ENCODE measurements at places on chromosomes 12 and 14. TPM values are rescaled to one million over a fixed set of nuclear protein-coding genes. Genes with fewer than 3 reads are reported as not detected.

Gene LTB4R
- 18.4 TPM for total RNA-seq

Gene RASSF9
- 2.9 TPM for total RNA-seq

Gene SLC5A8
- 0.33 TPM for total RNA-seq

Gene CLEC2D
- total RNA-seq, result 23.9 TPM

Gene SLCO1C1
- total RNA-seq, result under 0.01 TPM

Gene PA2G4
- 94.4 TPM for total RNA-seq

Gene DEPDC4
- total RNA-seq, result 2.3 TPM

DNA sequence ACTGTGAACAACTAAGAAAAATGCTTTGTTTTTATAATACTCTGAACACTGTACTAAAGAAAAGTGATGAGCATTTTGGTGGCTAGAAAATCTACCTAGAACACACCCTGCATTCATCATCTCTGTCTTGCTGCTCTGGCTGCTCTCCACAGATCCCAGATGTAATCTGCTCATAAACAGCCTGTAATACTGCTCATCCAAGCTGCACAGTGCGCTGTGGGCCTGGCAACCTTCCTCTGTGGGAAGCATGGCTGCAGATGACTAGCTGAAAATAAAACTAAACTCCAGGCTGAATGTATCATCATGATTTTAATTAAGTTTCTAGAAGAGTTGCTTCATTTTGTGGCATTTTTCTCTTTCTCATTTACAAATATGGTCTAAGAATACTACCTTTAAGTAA lies 200.7 kb downstream of the SLC2A13 start:
- H3K36me3 ChIP-seq, result no peaks in the 10 kb centered on the region
- H3K4me1 ChIP-seq, result no peaks in the 10 kb centered on the region
- H3K27me3 ChIP-seq, result no peaks in the 10 kb centered on the region
- H3K27ac ChIP-seq, result no peak overlapping the region
- H3K4me3 ChIP-seq, result no peak overlapping the region

- DNase-seq, result no peak
- H3K27me3 ChIP-seq, result no peaks in the 10 kb centered on the region
- H3K27ac ChIP-seq, result no peak overlapping the region
- no peak overlapping the region for H3K4me3 ChIP-seq
Observed at GRCh38 chr14:42441615-42442014, 834.9 kb downstream of the LRFN5 start.

- H3K4me3 ChIP-seq, result no peak overlapping the region
- no peaks in the 10 kb centered on the region for H3K4me1 ChIP-seq
- H3K27ac ChIP-seq, result no peak overlapping the region
Observed at GRCh38 chr14:100201701-100202100, 37.2 kb upstream of the YY1 start.

DNA sequence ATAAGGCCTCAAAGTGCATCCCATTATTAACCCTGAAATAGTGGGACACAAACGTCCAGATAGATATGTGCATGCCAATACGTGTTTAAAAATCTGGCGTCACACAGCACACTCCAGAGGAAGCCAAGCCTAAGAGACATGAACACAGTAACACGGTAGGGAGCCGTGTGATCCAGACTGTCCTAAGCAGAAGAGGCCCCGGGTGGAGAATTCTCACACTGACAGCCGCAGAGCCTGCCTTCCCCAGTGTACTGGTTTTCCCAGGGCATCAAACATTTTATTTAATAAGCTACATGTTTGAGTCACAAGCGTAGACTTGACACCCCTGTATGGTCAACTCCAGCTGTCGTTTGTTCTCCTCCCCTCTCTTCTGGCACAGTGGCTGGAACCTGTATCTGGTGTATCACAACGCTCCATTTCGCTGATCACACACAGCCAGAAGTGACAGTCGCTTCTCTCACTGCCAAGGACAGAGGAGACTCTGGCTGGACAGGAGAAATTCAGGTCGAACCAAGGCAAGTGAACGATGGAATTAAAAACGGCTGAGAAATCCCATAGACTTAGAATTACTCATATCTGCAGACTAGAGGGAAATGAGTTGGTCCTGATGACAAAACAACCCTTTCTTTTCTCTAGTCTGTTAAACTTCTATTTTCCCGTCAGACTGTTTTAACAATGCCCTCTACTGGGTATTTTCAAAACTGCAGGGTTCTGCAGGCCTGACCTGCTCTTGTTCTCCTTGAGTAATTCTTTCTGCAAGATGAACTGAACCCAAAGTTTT lies 359.9 kb downstream of the RGS6 start:
- DNase-seq, result no peak
- H3K27me3 ChIP-seq, result no peaks in the 10 kb centered on the region
- H3K4me1 ChIP-seq, result no peaks in the 10 kb centered on the region
- H3K27ac ChIP-seq, result no peak overlapping the region

DNA sequence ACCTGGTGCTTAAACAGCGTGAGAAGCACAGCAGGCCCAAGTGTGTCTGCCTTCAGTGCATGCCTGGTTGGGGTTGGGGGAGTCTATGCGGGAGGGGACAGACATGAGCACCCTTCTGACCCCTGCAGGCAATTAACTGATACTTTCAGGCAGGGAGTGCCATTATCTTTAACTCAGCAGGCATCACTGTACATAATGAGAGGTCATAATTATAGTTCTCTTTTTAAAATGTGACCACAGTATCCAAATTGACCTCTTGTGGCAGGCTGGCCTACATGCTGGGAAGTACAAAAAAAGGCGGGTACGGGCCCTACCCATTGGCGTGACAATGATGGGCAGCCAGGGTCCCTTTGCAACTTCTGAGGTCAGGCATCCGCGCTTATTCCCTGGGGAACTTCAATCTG lies 209.1 kb downstream of the FOXN3 start:
- no peaks in the 10 kb centered on the region for H3K36me3 ChIP-seq
- no peak overlapping the region for H3K4me3 ChIP-seq
- H3K27me3 ChIP-seq, result no peaks in the 10 kb centered on the region

DNA sequence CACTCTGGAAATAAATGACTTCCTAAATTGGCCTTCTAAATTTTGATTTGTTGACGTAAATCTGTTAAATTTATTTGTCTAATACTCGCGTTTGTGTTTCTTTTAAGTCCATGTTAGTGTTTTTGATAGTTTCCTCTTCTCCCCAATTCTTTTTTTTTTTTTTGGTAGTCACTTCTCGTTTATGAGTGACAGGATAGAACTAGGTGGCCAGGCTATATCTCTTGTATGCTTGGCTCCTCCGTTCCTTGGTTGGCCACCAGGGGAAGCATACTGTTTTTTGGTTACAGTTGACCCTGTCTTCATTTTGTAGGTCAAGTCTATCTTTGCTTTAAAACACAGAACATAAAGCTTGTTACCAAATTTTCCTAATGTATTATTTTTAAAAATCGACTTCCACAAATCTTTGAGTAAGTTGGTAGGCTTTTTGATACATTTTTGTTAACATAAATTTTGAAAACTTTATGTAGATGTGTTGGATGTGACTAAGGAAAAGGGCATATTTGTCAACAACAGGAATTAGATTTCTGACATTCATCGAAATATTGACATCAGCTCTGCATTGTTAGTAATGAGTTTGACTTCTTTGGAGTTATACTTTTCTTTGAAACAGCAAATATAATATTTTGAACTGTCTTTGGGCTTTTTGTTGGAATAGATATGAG lies 2.2 kb downstream of the RCOR1 start:
- H3K4me1 ChIP-seq, result peaks cover 9% of the 10 kb centered on the region
- H3K36me3 ChIP-seq, result no peaks in the 10 kb centered on the region
- DNase-seq, result peak; percentile 61

DNA sequence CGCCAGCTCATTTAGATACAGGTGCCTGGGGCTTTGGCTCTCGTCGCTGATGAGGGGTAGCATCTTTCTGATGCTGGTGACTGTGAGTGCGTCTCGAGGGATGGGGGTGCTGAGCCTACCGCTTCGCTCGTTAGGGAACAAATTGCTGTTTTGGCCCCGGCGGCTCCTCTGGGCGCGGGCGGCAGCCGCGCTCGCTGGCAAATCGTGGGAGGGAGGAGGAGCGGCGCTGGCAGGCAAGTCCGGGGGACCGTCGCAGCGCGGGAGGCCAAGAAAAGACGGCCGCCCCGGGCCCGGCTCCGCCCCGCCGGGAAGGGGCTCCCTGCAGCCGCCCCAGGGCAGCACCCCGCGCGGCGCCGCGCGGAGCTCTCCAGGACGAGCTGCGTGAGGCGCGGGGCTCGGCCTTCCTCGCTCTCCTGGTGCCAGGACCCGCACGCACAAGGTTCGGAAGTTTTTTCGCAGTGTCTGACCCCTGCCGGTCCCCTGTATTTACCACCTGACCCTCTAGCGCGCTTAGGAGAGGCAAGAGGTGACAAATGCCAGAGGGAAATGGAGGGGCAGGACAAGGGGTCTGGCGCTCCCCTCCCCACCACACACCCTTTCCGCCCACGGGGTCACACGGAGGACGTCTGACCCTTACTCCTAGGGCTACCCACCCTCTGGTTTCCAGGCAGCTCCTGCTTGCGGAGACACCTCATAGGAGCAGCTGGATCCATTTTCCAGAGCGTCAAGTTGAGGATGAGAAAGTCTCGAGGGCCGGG lies 899 bp upstream of the KCNH3 start:
- H3K36me3 ChIP-seq, result no peaks in the 10 kb centered on the region
- no peak for DNase-seq
- H3K4me1 ChIP-seq, result peaks cover 11% of the 10 kb centered on the region
- H3K27me3 ChIP-seq, result peaks cover 2% of the 10 kb centered on the region
- no peak overlapping the region for H3K27ac ChIP-seq

- no peaks in the 10 kb centered on the region for H3K4me1 ChIP-seq
- no peak overlapping the region for H3K4me3 ChIP-seq
- DNase-seq, result no peak
Observed at GRCh38 chr14:77002335-77002734, 26.2 kb downstream of the IRF2BPL start.

GRCh38 chr14:103594265-103594664 lies 31.5 kb downstream of the COA8 start:
- H3K27me3 ChIP-seq, result no peaks in the 10 kb centered on the region
- H3K27ac ChIP-seq, result peak overlapping the region; percentile 71
- DNase-seq, result no peak
- H3K4me1 ChIP-seq, result no peaks in the 10 kb centered on the region
- H3K36me3 ChIP-seq, result no peaks in the 10 kb centered on the region

- no peak overlapping the region for H3K4me3 ChIP-seq
- H3K4me1 ChIP-seq, result no peaks in the 10 kb centered on the region
- H3K36me3 ChIP-seq, result peaks cover 6% of the 10 kb centered on the region
- H3K27me3 ChIP-seq, result no peaks in the 10 kb centered on the region
- no peak for DNase-seq
- H3K27ac ChIP-seq, result no peak overlapping the region
Observed at GRCh38 chr14:20302042-20302755, 3.6 kb downstream of the TTC5 start.

DNA sequence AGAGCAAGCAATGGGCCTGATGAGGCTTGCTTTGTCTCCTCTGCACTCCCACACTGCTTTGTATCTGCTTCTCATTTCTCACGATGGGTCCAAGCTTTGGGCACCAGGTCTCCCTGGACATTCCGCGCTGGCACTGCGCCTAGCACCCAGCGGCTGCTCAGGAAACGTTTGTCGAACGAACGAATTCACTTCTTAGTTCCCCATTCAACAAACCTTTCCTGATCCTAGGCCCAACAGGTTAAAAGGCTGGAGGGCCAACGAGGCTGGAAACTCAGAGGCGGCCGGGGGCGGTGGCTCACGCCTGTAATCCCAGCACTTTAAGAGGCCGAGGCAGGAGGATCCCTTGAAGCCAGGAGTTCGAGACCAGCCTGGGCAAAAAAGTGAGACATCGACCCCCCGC lies 1.0 kb upstream of the GLRX5 start:
- no peaks in the 10 kb centered on the region for H3K36me3 ChIP-seq
- peaks cover 35% of the 10 kb centered on the region for H3K4me1 ChIP-seq
- peak; percentile 18 for DNase-seq
- H3K27me3 ChIP-seq, result no peaks in the 10 kb centered on the region

DNA sequence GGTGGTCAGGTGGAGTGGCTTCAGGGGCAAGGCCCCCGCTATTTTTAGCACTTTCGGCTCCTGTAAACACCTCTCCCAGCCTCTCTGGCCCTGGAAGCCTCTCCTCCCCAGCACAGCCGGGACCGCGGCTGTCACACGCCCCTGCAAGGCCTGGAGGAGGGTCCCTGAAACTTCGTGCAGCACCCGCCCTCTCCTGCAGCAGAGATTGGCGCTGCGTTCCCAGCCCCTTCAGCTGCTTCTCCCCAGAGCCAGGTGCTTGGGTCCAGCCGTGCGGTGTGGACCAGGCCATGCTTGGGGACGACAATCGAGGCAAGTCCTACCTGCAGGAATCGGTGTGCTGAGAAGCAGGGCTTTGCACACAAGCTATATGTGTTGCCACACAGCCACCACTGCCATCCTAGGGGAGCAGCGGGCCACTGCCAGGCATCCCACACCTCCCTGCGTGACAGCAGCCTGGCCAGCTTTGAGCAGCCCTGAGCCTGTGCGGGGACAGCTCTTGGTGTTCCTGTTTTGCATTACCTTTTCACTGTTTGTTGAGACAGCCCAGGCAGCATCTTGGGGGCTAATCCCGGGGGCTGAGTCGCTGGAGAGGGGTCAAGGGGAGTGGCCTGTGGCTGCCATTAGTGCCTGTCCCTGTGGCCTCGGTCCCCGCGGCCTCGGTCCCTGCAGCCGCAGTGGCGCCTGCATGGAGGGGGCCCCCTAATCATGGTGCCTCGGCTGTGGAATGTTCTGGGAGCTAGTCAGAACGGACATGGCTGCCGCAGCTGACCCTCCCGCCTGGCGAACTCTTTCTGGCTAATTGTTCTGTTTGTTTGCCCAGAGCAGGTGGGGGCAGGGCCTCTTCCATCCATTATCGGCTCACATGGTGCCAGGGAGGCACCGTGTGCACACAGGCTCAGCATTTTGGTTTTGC lies 27.6 kb upstream of the TRAF3 start:
- DNase-seq, result no peak
- H3K4me3 ChIP-seq, result no peak overlapping the region
- H3K27ac ChIP-seq, result no peak overlapping the region
- H3K4me1 ChIP-seq, result no peaks in the 10 kb centered on the region
- no peaks in the 10 kb centered on the region for H3K27me3 ChIP-seq
- H3K36me3 ChIP-seq, result no peaks in the 10 kb centered on the region

GRCh38 chr14:24135584-24135833 lies 485 bp upstream of the PSME1 start:
- H3K4me3 ChIP-seq, result peak overlapping the region; percentile 97
- peak overlapping the region; percentile 92 for H3K27ac ChIP-seq
- H3K4me1 ChIP-seq, result peaks cover 5% of the 10 kb centered on the region
- no peaks in the 10 kb centered on the region for H3K27me3 ChIP-seq
- H3K36me3 ChIP-seq, result no peaks in the 10 kb centered on the region
- DNase-seq, result no peak

DNA sequence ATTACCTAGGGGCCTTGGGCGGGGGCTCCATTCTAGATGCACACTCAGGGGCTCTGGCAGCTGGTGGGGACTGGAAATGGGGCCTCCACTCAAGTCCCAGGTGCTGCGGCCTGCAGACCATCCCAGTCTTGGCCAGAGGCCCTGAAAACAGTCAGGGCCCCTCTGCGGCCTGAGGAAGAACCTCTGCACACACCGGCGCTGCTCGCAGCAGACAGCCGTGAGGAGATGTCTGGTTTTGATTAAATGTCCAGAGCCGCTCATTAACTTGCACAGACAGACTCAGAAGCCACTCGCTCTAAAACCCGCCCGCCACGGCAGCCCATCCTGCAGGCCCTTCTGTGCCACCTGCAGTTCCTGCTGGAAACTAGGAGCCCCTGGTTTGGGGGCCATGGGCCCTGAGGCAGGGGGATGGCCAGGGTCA lies 36.4 kb upstream of the NCOR2 start:
- no peaks in the 10 kb centered on the region for H3K36me3 ChIP-seq
- H3K4me3 ChIP-seq, result no peak overlapping the region
- H3K4me1 ChIP-seq, result peaks cover 3% of the 10 kb centered on the region
- no peak overlapping the region for H3K27ac ChIP-seq
- DNase-seq, result no peak

Data from breast epithelium (tissue), 4 donors.